ENCODE measurements at places on chromosomes 16 and 17.

DNA sequence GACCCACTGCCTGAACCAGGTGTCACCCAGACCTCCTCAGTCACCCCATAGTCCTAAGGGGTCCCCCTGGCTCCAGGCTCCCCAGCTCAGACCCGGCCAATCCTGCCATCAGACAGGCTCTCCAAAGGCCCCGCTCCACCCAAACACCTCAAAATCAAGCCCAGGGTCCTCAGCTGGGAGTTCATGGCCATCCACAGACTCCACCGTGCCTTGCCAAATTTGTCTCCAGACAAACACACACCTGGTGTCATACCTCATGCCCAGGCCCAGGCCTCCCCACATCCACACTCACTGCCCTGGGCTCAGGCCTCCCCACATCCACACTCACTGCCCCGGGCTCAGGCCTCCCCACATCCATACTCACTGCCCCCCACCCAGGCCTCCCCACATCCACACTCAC is 12.5 kb downstream of the RPH3AL start:
- DNase-seq = no peak

GRCh38 chr17:39132192-39132610 is 19.2 kb downstream of the PLXDC1 start:
- DNase-seq = no peak

- DNase-seq = no peak
These were observed 143.9 kb downstream of the CCDC182 start for GRCh38 chr17:57601143-57601735.

DNA sequence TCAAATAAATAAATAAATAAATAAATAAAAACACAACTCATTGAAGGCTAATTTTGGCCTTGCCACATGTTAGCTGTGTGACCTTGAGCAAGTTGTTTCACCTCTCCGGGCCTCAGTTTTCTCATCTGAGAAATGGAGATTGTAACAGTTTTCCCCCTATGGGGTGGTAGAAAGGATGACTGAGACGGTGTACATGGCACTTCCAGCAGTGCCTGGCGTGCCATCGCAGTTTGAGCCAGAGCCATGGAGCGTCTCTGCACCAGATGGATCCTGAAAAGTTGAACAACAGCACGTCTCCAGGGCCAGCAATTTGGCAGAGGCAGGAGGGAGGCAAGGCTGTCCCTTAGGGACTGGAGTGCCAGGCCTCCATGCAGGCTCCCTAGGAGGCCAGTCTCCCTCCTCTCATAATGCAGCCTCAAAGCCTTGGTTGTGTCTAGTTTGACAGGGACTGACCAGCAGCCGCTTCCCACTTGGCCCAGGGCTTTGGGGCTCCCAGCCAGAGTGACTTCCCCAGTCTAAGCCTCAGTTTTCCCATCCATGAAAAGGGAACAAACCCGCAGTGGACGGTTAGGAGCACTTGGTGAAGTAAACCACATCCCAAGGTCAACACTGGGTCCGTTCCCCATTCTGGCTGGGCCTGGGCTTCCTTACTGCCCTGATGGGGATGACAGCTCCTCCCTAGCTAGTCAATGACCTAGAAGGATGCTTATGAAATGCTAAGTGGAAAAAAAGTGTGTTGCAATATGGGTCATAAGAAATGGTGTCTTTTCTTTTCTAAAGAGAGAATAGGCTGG is 19.3 kb downstream of the SOCS1 start:
- no peak for DNase-seq

DNA sequence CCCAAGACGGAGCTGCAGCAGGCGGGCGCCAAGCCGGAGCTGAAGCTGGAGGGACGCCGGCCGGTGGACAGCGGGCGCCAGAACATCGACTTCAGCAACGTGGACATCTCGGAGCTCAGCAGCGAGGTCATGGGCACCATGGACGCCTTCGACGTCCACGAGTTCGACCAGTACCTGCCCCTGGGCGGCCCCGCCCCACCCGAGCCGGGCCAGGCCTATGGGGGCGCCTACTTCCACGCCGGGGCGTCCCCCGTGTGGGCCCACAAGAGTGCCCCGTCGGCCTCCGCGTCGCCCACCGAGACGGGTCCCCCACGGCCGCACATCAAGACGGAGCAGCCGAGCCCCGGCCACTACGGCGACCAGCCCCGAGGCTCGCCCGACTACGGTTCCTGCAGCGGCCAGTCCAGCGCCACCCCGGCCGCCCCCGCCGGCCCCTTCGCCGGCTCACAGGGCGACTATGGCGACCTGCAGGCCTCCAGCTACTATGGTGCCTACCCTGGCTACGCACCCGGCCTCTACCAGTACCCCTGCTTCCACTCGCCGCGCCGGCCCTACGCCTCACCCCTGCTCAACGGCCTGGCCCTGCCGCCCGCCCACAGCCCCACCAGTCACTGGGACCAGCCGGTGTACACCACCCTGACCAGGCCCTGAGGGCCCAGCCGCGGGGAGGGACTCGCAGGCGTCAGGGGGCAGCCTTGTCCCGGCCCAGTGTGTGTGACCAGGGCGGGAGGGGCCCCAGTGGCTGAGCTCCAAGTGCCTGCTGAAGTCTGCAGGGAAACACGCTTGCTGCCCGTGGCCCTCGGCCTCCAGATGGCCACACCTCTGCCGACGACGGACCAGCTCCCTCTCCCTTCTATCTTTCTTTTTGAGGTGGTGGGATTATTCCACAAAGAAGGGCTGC is 3.4 kb downstream of the SOX8 start:
- no peak for DNase-seq

- DNase-seq = no peak
These were observed 24.0 kb downstream of the MEOX1 start for GRCh38 chr17:43637563-43638323.

GRCh38 chr17:6244253-6244652 is 174.1 kb downstream of the WSCD1 start:
- DNase-seq = no peak

DNA sequence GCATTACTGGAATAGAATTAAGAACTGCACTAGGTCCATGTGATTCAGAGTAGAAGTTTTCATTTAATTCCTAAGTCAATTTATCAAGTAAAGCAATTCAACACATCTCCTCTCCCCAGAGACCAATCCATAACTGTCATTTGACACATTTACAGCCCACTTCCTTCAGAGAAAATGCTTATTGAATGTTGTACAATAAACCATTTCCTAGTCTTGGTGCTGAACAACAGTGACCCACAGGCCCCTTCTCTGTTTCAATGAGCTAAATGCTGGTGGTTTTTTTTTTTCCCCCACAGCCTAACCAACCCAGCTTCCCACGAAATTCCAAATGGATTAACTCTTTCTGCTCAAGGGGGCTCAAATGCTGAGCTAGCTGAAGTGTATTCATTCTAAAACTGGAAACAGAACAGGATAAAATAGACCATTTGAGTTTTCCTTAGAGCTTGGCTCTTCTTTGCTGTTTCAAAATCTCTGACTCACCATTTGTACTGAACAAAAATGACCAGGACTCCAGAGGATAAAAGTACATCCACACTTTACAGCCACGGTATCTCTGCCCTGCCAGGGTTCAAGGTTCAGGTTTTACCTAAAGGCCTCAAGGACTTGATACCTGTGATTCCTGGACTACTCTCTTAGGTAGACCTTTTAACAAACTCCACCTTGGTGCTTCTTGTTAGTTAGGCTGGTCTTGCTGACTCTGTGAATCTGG is 62.3 kb downstream of the TMEM100 start:
- DNase-seq = peak; percentile 45

DNA sequence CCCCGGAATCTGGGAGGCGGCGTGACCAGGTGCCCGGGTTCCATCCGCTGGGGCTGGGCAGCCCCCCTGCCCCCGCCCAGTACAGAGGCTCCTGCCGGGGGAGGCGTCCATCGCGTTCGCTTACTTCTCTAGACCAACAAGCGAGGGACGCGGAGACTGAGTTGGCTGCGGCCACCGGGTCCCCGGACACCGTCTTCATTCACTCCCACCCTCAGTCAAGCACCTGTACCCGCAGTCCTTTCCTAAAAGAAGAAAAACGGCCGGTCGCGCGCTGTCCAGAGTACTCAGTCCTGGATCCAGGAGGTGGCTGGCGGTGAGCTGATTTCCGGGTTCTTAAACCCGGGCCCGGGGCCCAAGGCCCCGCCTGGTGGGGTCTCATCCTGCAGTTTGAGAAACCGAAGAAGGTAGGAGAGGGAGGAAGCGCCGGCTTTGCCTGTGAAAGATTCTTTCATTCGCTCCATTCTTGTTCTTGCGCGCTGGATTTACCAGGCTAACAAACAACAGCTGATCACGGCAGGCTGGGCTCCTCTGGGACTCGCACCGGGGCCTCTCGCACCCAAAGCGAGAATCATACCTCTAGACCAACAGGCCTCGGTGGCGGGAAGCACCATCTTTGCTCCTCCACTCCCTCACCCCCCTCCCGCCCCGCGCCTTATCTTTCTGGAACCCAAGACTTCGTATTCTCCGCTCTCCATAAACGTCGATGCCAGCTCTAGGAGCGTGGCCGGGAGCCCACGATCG is 17.4 kb upstream of the OR1F1 start:
- no peak for DNase-seq

DNA sequence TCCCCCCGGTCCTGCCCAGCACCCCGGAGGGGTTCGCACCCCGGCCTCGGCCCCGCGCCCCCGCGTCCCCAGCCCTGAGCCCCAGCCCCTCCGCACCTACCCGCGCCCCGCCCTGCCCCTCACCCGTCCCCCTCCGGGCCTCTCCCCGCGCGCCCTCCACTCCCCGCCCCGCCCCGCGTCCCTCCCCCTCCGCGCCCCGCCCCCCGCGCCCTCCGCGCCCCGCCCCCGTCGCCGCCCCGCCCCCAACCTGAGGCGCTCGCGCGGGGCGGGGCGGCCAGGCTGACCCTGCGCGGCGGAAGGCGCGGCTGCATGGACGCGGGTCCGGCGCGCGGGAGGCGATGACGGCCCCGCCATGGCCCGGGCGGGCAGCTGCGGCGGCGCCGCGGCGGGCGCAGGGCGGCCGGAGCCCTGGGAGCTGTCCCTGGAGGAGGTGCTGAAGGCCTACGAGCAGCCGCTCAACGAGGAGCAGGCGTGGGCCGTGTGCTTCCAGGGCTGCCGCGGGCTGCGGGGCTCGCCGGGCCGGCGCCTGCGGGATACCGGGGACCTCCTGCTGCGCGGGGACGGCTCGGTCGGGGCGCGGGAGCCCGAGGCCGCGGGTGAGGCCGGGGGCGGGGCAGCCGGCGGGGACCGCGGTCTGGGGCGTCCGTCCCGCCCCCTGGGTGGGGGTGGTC is at the start of gene SPIRE2:
Gene SPIRE2 (plus strand): TSS at position 277 of the 671 bp plus-strand sequence. CDS start 76 bp downstream, at position 353.
- peak; percentile 48 for DNase-seq

DNA sequence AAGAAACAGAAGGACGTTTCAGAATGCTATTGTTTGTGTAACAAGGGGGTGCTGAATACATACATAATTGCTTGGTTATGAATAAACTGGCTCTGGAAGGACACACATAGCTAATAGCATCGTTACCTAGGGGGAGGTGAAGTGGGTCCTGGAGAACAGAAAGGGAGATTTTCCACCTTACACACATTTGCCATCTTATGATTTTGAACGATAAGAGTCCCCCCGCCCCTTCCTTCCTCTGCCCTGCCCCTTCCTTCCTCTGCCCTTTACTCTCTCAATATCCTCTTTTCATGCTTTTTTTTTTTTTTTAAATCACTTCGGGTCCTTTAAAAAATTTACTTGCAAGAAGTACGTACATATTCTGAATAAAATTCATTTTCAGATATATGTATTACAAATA is 902 bp upstream of the DHRS7B start:
- DNase-seq = peak; percentile 35

DNA sequence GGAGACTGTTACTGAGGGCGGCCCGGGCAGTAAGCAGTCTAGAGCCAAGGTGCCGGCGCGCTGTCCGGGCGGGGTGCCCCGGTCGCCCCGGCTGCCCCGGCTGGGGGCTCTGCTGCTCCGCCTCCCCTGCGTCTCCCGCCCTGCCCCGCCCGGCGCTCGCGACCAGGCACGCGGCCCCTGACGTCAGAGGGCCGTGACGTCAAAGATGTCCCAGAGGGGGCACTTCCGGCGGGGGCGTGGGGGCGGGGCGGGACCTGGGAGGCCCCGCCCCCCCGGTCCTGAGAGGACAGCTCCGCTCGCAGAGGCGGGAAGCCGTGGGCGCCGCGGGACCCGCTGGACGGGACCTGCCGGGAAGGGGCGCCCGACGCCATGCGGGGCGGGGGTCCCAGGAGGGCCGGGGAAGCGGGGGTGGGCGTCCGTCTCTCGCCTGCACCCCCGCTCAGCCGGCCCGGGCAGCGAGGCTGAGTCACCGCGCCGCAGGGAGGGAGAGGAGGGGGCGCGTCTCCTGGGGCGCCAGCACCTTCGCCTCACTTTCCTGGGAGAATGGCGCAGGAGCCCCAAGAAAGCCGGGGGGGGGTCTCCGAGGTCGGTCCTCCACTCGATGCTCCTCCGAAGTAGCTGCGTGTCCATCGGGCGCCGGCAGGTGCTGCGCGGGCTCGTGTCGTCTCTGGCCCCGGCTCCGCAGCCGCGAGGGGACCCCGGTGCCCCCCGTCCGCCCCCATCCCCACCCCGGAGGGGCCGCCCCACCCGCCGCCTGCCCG is 4.4 kb upstream of the HIC1 start:
- DNase-seq = no peak

DNA sequence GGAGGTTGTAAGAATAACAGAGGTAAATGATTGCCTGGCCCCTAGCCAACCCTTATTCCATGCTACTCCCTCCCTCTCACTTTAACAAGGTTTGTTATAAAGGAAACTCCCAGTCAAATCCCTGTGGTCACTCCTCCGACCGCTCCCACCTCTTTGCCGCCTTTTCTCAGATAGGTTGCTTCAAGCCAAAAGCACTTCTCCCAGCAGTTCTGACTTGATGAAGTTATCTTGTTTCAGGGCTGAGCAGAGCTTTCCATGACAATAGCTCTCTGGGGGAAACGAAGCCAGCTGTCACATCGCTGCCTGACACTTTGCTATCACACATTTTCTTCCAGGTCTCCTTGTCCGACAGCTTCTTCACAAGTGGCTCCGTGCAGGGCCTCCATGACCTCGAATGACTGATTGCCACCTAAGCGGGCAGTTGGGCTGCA is 278.6 kb downstream of the HAPSTR1 start:
- DNase-seq = no peak

- peak; percentile 56 for DNase-seq
These were observed 805 bp upstream of the C16orf95 start for GRCh38 chr16:87317750-87318644.

DNA sequence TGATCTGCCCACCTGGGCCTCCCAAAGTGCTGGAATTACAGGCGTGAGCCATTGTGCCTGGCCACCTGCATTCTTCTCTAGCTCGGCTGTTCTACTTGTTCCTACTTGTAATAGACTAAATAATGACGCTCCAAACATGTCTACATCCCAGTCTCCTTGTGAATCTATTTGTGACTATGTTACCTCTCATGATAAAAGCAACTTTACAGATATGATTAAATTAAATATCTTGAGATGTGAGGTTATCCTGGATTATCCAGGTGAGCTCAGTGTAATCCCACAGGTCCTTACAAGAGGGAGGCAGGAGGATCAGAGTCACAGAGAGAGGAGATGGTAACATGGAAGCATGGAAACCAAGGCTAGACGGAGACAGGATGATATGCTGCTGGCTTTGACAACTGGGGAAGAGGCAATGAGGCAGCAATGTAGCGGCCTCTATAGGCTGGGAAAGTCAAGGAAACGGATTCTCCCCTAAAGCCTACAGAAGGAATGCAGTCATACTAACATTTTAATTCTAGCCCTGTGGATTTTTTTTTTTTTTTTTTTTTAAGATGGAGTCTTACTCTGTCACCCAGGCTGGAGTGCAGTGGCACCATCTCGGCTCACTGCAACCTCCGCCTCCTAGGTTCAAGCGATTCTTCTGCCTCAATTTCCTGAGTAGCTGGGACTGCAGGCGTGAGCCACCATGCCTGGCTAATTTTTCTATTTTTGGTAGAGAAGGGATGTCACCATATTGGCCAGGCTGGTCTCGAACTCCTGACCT is 5.0 kb upstream of the LASP1 start:
- peak; percentile 80 for DNase-seq
